ENCODE measurements at places on chromosomes 2 and 18. TPM values are rescaled to one million over a fixed set of nuclear protein-coding genes. Genes with fewer than 3 reads are reported as not detected.

ARHGEF33 gene
- total RNA-seq, result 0.43 TPM

UGT1A1 gene
- total RNA-seq, result not detected

MFSD2B gene
- 0.13 TPM for total RNA-seq

C2orf78 gene
- total RNA-seq, result not detected

C1QL2 gene
- not detected for total RNA-seq

AQP12B gene
- total RNA-seq, result not detected

Measured in smooth muscle cell of the pulmonary artery (primary cell).